Ovary (tissue), 10 donors: ENCODE measurements at places on chromosomes 5 and 9. TPM values are rescaled to one million over a fixed set of nuclear protein-coding genes. Genes with fewer than 3 reads are reported as not detected.

GRCh38 chr9:88923653-88924288 lies 67.5 kb upstream of the S1PR3 start:
- H3K27me3 ChIP-seq = no peaks in the 10 kb centered on the region
- DNase-seq = no peak
- H3K4me3 ChIP-seq = no peak overlapping the region
- H3K36me3 ChIP-seq = no peaks in the 10 kb centered on the region
- H3K4me1 ChIP-seq = no peaks in the 10 kb centered on the region

DNA sequence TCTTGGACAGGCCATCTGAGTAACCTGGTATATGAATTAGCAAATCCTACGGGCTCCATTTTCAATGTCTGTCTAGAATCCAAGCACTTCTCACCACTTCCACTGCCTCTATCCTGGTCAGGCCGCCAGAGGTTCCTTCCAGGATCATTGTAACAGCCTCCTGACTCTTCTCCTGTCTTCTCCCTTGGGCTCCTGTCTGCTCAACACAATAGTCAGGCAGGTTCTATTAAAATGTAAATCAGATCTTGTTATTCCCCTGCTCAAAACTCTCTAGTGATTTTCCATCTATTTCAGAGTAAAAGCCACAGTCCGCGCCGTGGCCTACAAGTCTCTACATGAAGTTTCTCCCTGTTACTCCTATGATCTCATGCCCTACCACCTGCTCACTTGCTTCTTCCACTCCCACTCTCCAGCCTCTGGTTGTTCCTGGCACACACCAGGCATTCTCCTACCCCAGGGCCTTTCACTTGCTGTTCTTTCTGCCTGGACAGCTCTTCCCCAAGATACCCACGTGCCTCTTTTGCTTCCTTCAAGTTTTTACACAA lies 21.7 kb downstream of the ZNF366 start:
- no peak overlapping the region for H3K4me3 ChIP-seq
- H3K36me3 ChIP-seq = no peaks in the 10 kb centered on the region
- no peak for DNase-seq
- no peak overlapping the region for H3K27ac ChIP-seq

- no peak overlapping the region for H3K4me3 ChIP-seq
- no peak for DNase-seq
- H3K4me1 ChIP-seq = peaks cover 2% of the 10 kb centered on the region
- no peaks in the 10 kb centered on the region for H3K36me3 ChIP-seq
These were observed 475.3 kb upstream of the RIOK2 start for GRCh38 chr5:97658116-97658900.

- no peak overlapping the region for H3K27ac ChIP-seq
- no peaks in the 10 kb centered on the region for H3K4me1 ChIP-seq
- no peaks in the 10 kb centered on the region for H3K27me3 ChIP-seq
- H3K4me3 ChIP-seq = no peak overlapping the region
These were observed 1435.2 kb upstream of the CDH9 start for GRCh38 chr5:28473531-28474107.

DNA sequence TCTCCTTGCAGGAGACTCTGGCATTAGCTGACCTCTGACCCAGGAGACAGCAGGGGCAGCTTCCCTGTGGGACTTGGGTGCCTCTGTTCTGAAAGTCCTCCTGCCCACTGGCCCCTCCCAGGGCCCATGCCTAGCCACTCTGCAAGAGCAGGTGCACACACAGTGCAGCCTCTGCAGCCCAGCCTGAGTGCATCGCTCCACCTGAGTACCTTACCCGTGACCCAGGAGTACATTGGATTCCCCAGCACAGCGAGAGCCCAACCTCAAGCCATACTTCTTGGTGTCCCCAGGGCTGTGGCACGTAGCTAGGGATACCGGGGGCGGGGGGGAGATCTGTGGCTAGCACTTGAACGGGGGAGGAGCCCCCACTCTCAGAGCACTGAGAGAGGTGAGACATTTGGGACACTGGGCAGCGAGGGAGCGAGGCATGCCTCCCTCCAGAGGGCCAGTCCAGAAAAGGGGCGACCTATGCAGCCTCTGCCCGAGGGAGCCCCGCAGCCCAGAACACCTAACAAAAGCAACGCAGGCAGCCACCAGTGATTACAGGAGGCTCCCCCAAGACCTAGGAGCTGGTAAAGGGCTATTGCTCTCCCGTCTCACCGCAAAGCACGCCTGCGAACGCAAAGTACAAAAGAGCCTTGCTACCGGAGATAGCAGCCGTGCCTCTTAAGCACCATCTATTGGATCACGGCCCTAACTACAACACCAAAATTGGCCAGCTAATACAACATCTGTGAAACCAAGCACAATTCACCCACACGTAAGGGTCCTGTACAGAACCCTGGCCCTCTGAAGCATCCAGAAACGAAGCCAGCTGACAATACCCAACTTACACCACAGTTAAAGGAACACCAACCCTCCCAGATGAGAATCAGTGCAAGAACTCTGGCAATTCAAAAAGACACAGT lies 826 bp upstream of the PRDM9 start:
- no peak overlapping the region for H3K27ac ChIP-seq
- H3K27me3 ChIP-seq = no peaks in the 10 kb centered on the region
- H3K4me3 ChIP-seq = no peak overlapping the region
- DNase-seq = no peak
- H3K4me1 ChIP-seq = no peaks in the 10 kb centered on the region
- no peaks in the 10 kb centered on the region for H3K36me3 ChIP-seq

- peak overlapping the region; percentile 96 for H3K27ac ChIP-seq
- H3K27me3 ChIP-seq = no peaks in the 10 kb centered on the region
- H3K36me3 ChIP-seq = no peaks in the 10 kb centered on the region
- no peak for DNase-seq
- H3K4me1 ChIP-seq = peaks cover 3% of the 10 kb centered on the region
These were observed 850 bp downstream of the IL6ST start for GRCh38 chr5:55993731-55994494.

GRCh38 chr5:6676702-6677101 lies 36.5 kb upstream of the TENT4A start:
- H3K4me1 ChIP-seq = no peaks in the 10 kb centered on the region
- no peaks in the 10 kb centered on the region for H3K27me3 ChIP-seq
- H3K27ac ChIP-seq = no peak overlapping the region
- H3K4me3 ChIP-seq = no peak overlapping the region
- H3K36me3 ChIP-seq = no peaks in the 10 kb centered on the region
- DNase-seq = no peak

GRCh38 chr5:74303578-74303977 lies 336.9 kb downstream of the ENC1 start:
- DNase-seq = no peak
- H3K36me3 ChIP-seq = no peaks in the 10 kb centered on the region
- no peak overlapping the region for H3K27ac ChIP-seq
- H3K27me3 ChIP-seq = no peaks in the 10 kb centered on the region

DNA sequence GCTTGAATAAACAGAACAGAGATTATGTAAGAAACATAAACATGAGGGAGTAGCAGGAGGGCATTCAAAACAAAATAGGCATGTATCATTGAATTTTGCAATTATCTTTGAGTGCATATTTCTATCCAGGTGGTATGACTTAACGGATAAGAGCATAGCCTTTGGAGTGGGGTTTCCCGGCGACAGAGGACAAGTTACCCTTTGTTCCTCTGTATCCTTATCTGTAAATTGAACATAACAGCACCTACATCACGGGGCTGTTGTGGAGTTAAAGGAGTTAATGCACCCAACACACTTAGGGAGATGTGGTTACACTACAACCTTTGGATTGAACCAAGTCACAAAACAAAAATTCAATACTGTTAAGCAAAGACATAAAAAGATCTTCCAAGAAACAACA lies 314.6 kb upstream of the KIF2A start:
- no peaks in the 10 kb centered on the region for H3K4me1 ChIP-seq
- H3K4me3 ChIP-seq = no peak overlapping the region
- no peaks in the 10 kb centered on the region for H3K27me3 ChIP-seq
- H3K27ac ChIP-seq = no peak overlapping the region

DNA sequence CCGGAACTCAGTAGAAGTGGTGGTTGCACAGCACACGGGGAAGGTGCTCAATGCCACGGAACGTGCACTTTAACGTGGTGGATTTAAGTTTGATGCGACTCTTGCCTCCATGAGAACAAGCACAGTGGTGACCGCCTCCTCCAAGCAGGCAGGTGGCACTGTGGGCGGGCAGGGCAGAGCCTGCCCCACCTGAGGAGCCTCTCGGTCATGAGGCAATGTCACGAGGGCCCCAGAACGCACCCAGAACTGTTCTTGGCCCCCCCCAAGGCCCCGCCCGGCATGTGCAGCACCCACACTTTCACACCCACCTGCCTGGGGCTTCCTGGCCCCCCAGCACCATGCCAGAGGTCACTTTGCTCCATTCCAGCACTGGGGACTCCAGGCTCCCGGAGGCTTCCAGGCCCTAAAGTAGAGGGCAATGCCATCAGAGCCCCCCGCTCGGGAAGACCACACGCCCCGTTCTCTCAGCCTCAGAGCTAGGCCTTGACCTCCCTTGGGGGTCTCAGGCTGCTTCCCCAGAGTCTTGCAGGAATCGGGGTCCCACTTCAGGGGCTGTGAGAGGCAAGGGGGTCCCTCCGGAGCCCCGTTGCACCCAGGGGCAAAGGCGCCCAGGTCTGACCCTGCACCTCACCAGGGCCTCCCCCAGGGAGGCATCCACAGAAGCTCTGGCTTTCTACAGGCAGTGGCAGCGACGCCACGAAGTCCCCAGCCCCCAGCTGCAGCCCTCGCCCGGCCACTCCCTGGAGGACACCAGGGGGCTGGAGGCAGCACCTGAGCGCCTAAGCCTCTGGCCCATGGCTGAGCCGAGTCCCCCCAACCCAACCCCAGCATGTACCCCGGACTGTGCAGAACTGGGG lies 14.0 kb downstream of the CCDC187 start:
- no peaks in the 10 kb centered on the region for H3K4me1 ChIP-seq
- H3K4me3 ChIP-seq = no peak overlapping the region
- H3K27me3 ChIP-seq = no peaks in the 10 kb centered on the region
- no peaks in the 10 kb centered on the region for H3K36me3 ChIP-seq

DNA sequence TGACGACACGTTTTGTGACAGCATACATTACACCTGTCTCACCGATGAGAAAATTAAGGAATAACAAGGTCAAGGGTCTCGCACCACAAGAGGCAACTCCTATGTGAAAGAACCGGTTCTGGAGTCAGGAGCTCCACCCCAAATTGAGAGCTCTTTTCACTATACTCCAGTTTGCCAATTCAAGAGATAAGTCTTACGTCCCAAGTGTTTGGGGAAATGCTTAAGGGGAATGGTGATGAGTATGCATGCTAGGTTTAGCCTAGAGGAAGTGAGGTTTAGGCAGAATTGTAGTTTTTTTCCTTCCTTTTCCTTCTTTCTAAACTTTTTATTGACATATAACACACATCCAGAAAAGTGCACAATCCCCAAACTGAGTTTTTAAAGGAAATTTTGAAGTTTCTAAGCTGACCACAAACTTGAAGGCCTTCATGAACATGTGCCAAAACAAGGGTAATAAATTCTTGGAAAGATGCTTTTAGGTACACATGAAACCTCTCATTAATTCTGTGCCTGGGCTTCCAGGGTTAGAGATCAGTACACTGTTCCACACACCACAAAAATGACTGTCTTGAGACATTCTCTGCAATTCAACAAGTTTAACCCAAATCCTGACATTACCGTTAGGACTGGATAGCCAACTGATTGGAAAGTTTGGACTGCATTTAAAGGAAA lies 127.6 kb upstream of the SLC1A3 start:
- no peaks in the 10 kb centered on the region for H3K27me3 ChIP-seq
- no peaks in the 10 kb centered on the region for H3K36me3 ChIP-seq
- H3K4me1 ChIP-seq = no peaks in the 10 kb centered on the region

- no peaks in the 10 kb centered on the region for H3K36me3 ChIP-seq
- no peak overlapping the region for H3K4me3 ChIP-seq
- no peaks in the 10 kb centered on the region for H3K27me3 ChIP-seq
- H3K4me1 ChIP-seq = peaks cover 5% of the 10 kb centered on the region
These were observed 16.2 kb downstream of the ISOC1 start for GRCh38 chr5:129110742-129111141.

GRCh38 chr5:141186897-141187512 lies at the start of gene PCDHB9:
Gene PCDHB9 (plus strand): TSS chr5:141187161. CDS start chr5:141187319, 158 bp downstream.
- H3K4me3 ChIP-seq = no peak within 1 kb of the TSS
- DNase-seq = no peak
- no peaks in the 10 kb centered on the region for H3K36me3 ChIP-seq
- H3K27me3 ChIP-seq = no peaks in the 10 kb centered on the region
- no peaks in the 10 kb centered on the region for H3K4me1 ChIP-seq

DNA sequence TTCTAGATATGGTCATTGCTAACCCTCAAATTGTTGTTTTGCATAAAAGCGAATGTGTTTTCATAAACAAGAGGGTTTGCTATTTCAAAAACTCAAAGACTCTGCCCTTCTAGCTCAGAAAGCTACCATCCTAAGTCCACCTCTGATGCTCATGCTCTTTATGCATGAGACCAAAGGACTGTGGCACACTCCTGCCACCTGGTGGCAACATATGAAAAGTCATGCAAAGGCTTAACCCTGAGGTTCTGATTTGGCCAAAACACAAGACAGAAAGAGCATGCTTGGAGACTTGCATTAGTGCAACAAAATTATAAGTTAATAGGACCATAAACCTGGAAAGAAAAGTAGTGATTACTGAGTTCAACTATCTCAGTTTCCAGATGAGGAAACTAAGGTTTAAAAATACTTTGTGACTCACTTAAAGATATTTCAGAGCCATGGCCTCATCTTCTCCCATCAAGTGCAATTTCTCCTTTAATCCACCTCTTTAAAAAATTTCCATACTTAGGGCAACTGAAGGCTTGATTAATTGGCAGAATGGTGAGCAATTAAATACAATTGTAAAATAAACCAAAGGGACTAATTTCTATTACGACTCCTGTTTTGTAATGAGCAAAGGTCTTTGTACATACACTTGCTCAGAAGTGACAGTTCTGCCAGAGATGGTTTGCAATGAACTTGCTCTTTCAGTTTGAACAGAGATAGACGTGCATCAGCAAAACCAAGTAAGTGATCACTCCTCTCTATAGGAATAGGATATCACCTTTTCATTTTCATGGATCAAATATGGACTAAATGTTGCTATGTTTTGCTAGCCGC lies 110.7 kb upstream of the RAD23B start:
- no peak overlapping the region for H3K27ac ChIP-seq
- no peaks in the 10 kb centered on the region for H3K27me3 ChIP-seq
- H3K4me1 ChIP-seq = no peaks in the 10 kb centered on the region
- H3K4me3 ChIP-seq = no peak overlapping the region

DNA sequence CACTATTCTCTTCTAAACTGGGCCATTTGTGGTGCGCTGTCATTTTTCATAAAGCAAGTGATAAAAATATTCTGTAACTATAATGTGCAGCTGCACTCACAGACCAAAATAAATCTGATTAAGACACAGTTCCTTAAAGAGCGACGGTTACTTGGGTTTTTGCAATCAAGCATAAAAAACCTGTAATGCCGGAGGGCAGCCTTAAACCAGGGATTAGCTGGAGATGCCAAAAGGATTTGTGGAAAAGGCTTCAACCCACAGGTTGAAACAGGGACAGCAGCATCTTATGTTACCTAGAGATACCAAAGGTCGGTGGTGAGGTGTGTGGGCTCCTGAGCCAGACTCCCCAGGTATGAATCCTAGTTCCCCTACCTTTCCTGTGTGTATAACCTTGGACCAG lies 49.3 kb downstream of the CTNND2 start:
- no peak overlapping the region for H3K4me3 ChIP-seq
- no peak for DNase-seq
- no peak overlapping the region for H3K27ac ChIP-seq
- no peaks in the 10 kb centered on the region for H3K4me1 ChIP-seq
- H3K27me3 ChIP-seq = no peaks in the 10 kb centered on the region

The TEX10 gene
- 22.6 TPM for total RNA-seq

The GRM6 gene
- total RNA-seq = not detected

The IL6ST gene
- total RNA-seq = 142 TPM

The EPB41L4B gene
- 13.4 TPM for total RNA-seq

The PTBP3 gene
- 27.7 TPM for total RNA-seq

The LCN1 gene
- not detected for total RNA-seq

The PCDH12 gene
- total RNA-seq = 3.6 TPM

The PCDHB2 gene
- 3.3 TPM for total RNA-seq

The AJM1 gene
- total RNA-seq = 2.0 TPM
